ENCODE measurements at places on chromosomes 16 and 17.

DNA sequence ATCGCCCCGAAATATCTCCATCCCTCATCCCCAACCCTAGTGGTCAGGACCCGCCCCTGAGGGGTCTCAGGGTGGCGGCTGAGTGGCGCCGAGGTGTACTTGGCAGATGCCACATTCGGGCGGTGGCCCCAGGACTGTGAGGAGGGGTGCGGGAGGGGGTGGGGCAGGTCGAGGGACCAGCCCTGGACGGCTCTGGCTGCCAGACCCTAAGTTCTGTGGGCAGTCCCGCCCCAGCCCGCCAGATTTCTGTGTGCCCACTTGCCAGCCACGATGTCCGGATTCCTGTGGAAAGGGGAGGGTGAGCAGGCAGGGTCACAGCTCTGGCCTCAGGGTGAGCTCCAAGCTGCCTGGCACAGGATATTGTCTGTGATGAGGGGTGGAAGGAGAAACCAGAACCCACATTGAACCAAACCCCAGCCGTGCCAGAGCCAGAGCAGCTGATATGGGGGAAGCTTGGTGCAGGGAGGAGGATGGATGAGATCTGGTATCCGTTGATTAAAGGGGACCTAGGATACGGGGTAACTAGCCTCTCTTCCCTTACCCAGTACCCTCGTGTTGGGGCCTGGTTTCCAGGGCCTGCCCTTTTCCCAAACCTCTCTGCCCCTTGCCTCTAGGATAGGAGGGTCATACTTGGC is 1.1 kb upstream of the CHAD start:
- no peak for DNase-seq

DNA sequence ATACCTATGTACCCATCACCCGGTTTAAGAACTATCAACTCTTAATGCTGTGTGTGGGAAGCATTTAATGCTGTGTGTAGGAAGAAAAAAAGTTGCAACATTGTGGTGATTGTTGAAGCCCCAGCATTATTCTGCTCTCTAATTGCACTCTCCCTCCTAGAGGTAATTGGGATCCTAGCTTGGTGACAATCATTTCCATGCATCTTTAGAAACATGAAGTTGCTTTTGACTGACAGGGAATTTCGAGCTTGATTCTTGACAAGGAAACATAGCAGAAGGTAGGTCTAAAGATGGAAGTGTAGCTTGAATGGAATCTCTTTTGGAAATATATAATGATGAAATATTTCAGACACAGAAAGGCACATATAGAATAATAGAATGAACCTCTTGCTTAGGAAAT is 27.3 kb downstream of the HEXIM2 start:
- DNase-seq = no peak

GRCh38 chr16:55294129-55294528 is 29.9 kb upstream of the IRX6 start:
- DNase-seq = no peak

- no peak for DNase-seq
Observed at GRCh38 chr17:19874256-19874655, 6.5 kb upstream of the ULK2 start.

GRCh38 chr17:47956791-47957590 is 692 bp downstream of the PRR15L start:
- DNase-seq = no peak

DNA sequence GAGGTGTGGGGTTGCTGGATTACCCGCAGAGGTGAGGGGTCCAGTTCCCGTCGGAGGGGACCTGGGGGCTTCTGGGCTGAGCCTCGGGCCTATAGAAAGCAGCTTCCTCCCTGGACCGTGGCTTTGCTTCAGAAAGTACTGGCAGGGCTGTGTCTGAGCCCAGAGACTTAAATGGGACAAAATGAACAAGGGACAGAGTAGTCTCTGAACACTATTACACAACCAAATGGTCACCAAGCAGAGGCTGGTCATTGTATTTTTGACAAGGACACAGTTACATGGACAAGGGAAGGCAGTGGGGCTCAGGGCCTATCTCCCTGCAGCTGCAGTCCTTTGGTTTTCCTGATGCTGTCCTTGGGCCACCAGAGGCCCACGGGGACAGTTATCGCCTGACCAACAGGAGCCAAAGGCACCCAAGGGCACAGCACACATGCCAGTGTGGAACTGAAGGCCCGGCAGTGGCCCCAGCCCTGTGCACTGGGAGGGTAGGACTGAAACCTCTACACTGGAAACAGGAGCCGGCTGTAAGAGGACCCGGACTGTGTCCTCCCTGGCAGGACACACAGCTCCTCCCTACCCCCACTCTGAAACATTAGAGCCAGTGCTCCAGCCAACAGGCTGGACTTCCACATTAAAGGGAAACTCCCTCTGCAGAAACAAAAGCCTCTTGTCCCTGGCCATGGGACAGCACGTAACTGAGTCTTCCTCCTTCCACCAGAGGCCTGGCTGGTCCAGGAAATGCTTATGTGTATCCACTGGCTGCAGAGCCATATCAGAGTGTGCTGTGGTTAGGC is 26.0 kb upstream of the ERN1 start:
- no peak for DNase-seq

DNA sequence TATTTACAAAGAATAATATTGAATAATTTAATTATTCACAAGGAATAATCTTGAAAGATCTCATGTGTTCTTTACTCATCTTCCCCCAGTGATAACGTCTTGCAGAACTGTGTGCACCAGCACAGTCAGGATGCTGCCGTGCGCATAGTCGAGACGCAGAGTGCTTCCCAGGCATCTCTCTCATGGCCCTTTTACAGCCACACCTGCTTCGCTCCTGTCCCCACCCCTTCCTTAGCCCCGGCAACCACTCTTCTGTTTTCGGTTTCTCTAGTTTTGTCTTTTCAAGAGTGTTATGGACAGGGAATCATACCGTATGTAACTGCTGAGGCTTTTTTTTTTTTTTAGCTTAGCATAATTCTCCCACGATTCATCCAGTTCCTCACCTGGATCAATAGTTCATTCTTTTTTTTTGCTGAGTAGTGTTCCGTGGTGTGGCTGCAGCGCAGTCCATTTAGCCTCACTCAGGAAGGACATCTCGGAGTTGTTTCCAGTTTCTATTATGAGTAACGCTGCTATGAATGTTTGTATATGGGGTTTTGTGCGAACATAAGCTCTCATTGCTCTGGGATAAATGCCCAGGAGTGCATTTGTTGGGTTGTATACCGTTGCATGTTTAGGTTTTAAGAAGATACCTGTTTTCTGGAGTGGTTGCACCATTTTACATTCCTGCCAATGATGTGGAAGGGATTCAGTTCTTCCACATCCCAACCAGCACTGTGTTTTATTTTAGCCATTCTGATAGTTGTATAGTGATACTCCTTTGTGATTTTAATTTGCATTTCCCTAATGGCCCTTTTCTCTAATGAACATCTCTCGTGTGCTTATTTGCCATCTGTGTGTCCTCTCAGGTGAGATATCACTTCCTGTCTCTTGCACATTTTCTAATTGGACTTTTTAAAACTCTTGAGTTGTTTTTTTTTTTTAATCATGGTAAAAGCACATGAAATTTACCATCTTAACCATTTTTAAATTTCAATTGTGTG is 47.6 kb downstream of the SEC14L1 start:
- no peak for DNase-seq

DNA sequence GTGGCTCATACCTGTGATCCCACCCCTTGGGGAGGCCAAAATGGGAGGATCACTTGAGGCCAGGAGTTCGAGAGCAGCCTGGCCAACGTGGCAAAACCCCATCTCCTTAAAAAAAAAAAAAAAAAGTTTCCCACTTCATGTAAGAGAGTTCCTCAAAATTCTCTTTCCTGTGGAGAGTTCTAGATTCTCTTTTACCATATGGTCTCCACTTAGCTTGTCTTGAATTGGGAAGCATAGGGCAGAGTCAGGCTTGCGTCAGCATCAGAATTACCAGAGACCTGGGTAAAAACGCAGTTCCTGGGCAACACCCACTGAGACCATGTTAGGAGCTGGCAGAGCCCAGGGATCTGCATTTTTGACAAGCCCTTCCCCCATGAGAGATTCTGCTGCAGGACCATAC is 158.4 kb downstream of the CCDC182 start:
- no peak for DNase-seq

DNA sequence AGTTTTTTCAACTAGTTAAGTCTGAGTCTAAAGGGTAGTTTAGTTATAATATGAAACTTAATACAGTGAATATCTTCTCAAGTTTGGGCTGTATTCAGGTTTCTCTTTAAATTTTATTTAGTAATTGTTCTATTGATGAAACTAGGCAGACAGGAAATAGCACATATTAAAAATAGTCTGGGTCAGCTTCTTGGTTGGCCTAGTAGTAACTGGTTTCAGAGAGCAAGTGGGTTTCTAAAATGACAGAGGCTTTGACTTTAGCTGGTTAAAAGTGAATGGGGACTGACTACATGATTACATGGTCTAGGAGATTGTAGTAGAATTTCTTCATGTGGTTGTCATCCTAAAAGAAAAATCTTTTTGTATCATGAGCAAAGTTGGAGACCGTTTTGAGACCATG is 46.8 kb downstream of the OMG start:
- DNase-seq = no peak

DNA sequence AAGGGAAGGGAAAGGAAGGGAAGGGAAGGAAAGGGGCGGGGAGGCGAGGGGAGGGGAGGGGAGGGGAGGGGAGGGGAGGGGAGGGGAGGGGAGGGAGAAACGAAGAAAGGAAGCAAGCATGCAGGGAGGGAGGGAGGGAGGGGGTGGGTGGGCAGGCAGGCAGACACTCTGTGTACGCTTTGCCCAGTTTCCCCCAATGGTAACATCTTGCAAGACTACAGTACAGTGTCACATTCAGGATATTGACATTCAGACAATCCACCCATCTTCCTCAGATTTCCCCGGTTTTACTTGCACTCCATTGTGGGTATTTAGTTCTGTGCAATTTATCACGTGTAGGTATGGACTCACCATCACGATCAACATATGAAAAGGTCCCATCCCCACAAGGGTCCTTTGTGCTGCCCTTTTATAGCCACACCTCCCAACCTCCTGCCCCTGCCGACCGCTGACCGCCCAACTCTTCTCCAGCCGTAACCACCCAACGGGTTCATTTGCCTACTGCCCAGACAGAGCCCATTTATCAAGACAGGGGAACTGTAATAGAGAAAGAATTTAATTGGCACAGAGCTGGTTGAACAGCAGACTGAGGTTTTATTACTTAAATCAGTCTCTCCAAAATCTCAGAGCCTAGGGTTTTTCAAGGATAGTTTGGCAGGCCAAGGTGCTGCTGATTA is 91.4 kb upstream of the FA2H start:
- DNase-seq = no peak

DNA sequence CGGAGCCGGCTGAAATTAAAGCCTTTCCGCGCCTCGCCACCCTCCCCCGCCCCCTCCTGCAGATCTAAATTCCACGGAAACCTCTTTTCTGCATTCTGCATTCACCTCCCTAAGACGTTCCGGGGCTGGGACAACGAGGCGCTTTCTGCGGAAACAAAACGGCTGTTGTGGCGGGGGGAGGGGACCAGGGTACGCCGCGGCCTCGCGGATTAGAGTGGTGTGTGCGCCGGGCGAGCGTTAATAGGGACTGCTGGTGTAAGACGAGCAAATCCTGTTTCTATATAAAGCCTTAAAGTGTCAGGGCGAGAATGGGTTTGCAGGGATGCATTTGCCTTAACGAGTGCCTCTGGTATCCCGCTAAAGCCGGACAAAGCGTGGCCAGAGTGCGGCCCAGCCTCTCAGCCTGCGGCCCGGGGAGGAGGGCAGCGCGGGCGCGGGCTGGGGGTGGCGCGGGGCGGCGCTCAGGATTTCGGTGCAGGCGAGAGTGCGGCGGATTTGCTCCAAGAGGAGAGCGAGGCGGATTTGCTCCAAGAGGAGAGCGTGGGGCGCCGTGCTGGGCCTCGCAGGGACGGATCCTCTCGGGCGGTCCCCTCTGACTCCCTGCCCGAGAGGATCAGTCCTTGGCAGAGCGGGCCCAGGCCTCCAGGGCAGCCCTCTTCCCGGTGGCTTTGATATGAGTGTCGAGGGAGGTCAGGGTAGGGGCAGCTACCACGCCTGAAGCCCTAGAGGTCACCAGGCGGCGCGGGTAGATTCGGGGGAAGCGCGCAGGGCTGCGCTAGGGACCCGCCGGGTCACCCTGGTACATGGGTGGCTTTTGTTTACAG is 5.1 kb downstream of the BAHCC1 start:
- DNase-seq = no peak

GRCh38 chr17:77542551-77543490 is 402.1 kb downstream of the SEC14L1 start:
- DNase-seq = peak; percentile 49

DNA sequence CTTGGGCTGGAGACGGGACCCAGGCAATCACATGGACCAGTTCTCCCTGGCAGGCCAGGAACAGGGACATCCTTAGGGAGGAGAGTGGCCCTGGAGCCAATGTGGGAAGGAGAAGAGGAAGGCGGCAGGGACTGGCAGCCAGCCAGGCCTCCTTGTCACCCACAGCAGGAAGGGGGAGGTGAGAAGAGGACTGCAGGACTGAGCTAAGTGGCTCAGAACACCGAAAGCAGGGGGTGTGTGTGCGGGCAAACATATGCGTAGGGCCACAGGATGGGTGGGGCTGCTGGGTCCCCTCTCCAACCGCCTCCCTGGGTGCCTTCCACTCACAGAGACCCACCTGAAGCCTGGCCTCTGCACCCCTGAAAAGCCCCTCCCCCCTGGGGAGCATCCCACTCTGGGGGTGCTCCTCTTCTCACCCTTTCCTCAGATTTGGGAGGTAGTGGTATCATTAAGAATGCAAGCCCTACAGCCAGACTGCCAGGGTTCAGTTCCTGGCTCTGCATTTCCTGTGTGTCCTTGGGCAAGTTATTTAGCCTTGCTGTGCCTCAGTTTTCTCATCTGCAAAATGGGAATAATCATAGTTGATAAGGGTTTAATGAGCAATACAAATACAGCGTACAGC is 8.1 kb downstream of the PNMT start:
- DNase-seq = peak; percentile 59

GRCh38 chr16:88903267-88903666 is 36.8 kb upstream of the PABPN1L start:
- DNase-seq = no peak

GRCh38 chr17:71325886-71326285 is 794.9 kb upstream of the SOX9 start:
- no peak for DNase-seq

DNA sequence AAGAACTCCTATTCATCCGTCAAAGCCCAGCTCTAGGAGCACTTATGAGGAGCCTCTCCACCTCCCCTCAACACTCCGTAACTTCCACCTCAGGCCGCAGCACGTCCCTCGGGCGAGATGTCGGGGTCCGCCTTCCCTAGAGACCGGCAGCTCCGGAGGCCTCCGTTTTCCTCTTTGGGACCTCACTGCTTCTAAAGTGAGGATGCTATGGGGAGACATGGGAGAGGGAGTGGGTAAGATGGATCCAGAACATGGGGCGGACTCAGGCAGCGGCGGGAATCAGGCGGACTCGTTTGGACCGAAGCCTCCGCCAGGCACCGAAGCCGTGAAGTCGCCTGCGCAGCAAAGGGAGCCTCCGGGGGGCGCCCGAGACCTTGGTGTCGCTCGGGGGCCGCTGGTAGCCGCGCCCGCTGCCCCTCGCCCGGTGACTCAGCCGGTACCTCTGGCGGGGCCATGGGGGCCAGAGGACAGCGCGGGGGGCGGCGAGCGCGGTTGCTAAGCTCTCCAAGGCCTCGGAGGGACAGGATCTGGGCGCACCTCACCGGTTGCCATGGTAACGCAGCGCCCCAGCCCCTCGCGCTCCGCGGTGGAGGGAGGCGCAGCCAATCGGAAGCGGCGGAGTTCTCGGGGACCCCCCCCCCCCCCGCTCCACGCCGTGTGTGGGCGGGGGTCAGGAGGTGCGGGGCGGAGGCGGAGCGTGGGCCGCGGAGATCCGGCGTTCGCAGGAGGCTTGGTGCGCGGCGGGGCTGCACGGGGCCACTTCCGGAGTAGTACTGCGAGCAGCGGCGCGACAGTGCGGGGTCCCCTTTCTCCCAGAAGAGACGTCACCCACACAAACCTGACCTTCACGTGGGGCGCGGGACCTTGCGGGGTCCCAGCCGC is 1.3 kb upstream of the HIC1 start:
- DNase-seq = peak; percentile 89

Measured in activated naive CD8-positive, alpha-beta T cell treated with anti-CD3 and anti-CD28 coated beads for 36 hours (primary cell).